HT-29 (cell line): ENCODE measurements at places on chromosomes 2 and 18.

- DNase-seq, result peak; percentile 29
Observed at GRCh38 chr2:232843834-232844233, 26.2 kb upstream of the SNORC start.

- no peak for DNase-seq
Observed at GRCh38 chr2:95269036-95269680, 5.1 kb upstream of the PROM2 start.

- DNase-seq, result no peak
Observed at GRCh38 chr2:70966681-70967080, 11.7 kb upstream of the ANKRD53 start.

- no peak for DNase-seq
Observed at GRCh38 chr2:28956890-28957289, 24.2 kb upstream of the TOGARAM2 start.

- DNase-seq, result peak; percentile 29
Observed at GRCh38 chr2:127098711-127099110, 8.2 kb downstream of the BIN1 start.

DNA sequence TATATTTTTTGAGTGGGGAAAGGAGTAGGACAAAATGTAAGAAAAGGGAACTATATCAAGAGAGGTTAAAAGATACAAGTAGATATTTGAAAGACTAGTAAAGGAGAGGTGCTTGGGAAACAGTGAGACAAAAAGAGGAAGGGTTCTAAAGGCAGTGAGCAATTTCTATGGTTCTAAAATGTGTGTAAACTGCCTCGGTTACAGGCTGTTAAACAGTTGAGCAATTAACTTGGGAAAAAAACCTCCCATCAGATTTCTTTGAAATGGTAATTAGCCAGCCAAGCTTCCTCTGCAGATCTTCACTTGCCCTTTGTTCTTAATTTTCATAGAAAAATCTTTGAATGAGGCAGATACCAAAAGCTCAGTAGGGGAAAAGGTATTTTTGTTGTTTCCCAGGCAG, 238.7 kb upstream of the KCNH7 start:
- no peak for DNase-seq

DNA sequence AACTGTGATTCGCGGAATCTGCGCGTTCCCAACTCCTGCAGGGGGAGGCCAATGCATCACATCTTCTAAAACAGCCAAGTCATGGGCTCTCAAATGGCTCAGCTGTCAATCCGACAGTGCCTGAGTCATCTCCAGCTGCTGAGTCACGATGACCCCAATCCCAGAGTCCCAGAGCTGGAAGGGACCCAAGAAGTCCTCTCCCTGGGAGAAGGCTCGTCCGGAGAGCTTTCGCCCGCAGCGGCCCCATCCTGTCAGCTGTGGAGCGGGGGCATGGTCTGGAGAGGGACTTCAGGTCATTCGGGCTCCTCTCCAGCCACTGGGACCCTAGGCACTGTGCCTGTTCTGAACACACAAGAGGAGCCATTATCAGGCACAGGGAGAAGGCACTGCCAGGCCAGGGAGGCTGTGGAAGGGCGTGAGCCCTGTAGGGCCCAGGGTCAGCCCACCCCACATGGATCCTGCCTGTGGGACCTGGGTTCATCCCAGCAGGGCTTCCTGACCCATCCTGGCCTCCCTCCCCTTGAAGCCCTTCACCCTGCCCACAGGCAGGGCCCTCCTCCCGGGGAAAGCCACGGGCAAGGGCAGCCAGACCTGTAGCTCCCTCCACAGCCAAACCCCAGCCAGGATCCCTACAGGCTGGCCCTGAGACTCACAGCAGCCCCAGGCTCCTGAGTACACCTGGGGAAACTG, 47.6 kb upstream of the GPC1 start:
- peak; percentile 24 for DNase-seq

GRCh38 chr2:196170606-196171247, 651 bp downstream of the STK17B start:
- DNase-seq, result no peak

DNA sequence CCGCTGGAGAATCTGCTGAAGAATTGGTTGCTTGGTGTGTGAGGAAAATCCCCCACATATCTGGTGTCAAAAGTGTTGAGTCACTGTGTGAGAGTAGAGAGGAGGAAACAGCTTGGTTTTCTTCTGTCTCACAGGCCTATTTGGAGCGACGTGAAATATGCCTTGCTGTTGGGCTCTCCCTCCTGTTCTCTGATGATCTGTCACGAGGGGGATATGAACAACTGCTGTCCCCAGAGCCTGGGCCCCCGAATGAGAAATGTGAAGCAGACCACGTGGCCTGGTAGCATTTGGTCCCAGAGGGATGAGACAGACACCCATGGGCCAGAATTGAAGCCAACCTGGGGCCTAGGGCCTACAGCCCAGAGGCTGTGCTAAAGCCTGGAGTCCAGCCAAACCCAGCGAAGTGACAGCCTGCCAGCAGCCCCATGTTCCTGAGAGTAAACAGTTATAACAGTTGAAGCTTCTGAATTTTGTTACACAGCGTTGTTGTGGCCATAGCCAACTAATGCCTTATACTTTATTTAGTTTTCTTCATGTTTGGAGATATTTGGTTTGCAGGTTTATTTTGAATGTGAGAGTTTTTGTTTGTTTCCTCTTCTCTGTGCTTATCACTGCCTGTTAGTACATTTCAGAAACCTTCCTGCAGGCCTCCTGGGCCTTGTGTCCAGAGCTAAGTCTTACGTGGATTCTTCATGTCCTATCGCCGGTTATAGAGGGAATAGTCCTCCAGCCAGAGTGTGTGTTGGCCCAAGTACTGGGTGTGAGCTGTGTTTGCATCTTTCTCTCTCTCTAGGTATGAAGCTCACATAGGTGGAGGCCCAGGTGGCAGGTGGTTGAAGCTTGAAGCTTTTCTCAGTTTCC, 18.7 kb upstream of the COLEC12 start:
- DNase-seq, result no peak

DNA sequence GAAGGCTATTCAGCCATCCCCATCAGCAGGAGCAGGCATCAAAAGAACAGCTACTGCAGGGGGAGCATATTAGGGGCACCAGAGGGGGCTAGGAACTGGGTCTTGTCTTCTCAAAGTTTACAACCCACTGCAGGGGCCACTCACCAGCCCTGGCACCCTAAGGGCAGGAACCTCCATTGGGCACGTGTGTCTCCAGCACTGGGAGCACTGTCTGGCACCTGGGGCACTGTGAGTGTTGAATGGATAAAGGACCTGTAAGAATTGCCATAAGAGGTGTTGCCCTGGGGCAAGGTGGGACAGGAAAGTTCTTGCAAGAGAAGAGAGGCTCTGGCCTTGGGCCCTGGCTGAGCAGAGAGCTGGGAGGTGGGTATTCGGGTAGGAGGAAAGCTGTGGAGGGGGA, 1.4 kb upstream of the STEAP3 start:
- no peak for DNase-seq

DNA sequence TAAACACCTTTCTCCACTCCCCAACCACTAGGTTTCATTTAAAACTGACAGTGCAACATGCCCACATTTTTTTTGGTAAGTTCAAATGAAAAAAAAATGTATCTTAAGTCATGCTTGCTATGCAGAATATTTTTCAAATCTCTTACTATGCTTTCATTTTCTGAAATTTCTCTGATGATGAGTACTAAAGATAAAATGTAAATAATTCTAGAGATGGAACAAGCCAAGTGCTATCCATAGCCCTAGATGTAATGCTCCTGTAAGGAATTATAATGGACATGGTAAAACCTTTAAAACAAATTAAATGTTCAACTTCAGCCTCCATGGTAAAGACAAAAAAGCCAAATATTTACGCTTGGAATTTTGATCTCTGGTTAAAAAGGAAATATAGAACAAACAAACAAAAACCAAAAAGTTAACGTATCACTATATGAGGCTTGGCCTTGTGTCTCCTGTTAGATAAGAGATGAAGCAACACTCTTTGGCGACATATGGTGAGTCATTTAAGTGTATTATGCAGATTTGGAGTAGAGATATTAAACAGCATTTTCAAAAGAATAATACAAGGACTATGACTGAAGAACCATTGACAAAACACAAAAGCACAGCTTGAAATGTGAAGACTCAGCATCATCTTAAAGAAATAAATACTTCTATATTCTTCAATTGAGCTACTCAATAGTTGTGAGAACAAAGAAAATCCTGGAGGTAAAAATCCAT, 392.0 kb upstream of the LYPD1 start:
- DNase-seq, result no peak

DNA sequence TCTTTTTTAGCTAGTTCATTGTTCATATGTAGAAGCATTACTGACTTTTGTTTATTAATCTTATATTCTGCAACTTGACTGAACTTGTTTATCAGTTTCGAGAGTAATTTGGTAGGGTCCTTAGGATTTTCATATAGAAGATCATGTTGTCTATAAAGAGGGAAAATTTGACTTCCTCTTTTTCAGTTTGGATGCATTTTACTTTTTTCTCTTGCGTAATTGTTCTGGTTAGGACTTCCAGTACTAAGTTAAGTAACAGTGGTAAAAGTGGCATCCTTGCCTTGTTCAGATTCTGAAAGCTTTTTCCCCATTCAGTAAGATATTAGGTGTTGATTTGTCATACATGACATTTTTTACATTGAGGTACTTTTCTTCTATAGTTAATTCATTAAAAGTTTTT, 726.0 kb downstream of the KCNJ3 start:
- DNase-seq, result no peak
